ENCODE measurements at places on chromosomes 6 and 20.
A peak's percentile ranks its signal among the peaks of the same experiment; 100 is the strongest.

DNA sequence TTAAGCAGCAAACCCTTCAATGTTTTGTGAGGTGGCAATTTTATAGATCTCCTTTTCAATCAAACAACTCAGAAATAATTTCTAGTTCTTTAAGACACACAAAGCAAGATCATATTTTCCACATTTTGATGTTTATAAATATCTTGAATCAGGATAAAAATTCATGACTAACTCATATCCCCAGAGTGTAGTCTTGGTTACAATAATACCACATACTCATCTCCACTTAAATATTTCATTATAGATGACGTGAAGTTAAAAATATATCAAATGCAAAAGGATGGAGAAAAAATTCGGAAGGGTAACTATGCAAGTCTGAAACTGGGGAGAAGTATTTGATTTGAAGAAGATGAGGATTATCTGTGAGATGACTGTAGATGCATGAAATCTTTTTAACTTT lies 59.8 kb upstream of the HIVEP1 start:
- no peak for DNase-seq

DNA sequence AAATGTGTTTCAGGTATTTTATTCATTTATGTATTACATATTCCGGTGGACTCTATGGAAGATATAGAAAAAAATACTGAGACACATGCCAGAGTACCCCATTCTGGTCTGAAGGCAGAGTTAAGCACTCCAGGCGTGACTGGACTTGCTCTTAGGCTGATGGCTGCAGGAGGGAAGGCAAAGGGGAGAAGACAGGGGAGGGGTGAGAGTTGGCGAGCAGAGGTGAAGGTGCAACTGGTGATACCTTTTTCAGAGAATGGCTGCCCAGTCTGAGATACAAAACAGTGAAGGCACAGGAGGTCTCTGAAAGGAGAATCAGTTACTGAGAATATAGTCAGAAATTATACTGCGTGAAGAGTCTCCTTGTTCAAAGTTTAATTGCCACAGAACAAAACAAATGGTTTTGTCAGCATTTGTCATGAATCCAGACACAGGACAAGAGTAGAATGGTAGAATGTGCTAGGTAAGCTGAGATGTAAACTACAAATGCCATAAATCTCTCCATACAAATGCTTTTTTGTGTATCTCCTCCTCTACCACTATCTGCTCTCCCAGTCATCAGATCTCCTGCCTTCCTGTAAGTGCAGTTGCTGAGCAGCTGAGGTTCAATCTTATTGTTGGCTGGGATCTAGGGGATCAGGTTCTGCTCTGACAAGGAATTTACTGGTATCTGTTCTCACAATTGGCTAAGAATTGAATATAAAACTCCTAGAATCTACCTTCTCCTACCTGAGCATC lies 104.2 kb upstream of the DST start:
- no peak for DNase-seq

- no peak for DNase-seq
These were observed 39.6 kb upstream of the PAX1 start for GRCh38 chr20:21665687-21666446.

DNA sequence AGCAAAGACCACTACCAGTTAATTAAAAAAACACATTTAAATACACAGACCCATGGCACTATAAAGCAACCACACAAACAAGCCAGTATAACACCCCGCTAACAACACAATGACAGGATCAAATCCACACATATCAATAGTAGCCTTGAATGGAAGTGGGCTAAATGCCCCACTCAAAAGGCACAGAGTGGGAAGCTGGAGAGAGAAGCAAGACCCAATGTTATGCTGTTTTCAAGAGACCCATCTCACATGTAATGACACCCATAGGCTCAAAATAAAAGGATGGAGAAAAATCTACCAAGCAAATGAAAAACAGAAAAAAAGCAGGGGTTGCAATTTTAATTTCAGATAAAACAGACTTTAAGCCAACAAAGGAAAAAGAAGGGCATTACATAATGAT lies 125.4 kb upstream of the PTCHD4 start:
- no peak for DNase-seq

DNA sequence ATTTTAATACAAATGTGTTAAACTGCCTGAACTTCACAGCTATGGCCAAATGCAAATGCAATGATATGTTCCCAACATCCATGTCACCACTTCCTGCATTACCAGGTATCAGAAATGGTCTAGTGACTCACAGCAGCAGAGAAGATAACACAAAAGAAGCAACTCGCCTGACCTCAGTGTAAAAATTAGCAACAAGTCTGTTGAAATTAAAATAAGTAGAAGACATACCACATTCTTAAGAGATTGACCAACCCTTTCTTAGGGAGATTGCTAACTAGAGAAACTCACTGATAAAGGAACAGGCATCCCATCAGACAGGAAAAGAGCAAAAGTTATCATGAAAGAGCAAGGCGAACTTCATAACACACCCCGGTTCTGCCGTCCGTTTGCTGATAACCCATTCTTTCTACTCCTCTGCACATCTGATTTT lies 45.1 kb downstream of the RNASET2 start:
- DNase-seq: no peak

GRCh38 chr6:20707870-20708269 lies 173.6 kb downstream of the CDKAL1 start:
- DNase-seq: no peak

- DNase-seq: no peak
These were observed 81.8 kb downstream of the SGK1 start for GRCh38 chr6:134235937-134236751.

GRCh38 chr6:152920016-152920415 lies 62.8 kb downstream of the FBXO5 start:
- DNase-seq: no peak

DNA sequence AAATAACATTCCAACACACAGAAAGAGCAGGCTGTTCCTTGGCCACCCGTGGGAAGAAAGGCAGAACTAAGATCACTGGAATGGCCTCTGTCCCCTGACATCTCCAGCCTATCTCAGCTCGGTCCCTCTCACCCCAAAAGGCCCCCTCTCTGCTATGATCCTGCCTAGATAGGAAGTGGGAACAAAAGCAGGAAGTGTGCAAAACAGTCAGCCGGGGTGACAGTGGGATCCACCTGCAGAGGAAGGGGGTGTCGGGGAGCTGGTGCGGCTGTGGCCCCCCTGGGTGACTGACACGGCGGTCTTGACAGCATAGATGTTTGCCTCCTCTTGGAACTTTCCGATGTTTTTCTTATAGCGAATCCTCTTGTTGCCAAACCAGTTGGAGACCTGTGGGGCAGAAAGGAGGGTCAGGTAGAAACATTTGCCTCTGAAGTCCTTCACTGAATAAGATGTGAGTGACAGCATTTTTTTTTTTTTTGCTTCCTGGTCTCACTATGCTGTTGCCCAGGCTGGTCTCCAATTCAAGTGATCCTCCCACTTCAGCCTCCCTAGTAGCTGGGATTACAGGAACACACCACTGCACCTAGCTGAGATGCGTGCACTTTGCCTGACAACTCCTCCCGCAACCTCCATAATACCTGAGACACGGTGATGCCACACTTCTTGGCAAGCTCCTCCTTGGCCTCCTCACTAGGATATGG lies 2.8 kb downstream of the PBX2 start:
- no peak for DNase-seq

GRCh38 chr6:36641543-36641942 lies 37.0 kb upstream of the CDKN1A start:
- no peak for DNase-seq

GRCh38 chr6:134240665-134241431 lies 77.1 kb downstream of the SGK1 start:
- no peak for DNase-seq

- no peak for DNase-seq
These were observed 106.5 kb downstream of the ATP9A start for GRCh38 chr20:51661609-51662178.

DNA sequence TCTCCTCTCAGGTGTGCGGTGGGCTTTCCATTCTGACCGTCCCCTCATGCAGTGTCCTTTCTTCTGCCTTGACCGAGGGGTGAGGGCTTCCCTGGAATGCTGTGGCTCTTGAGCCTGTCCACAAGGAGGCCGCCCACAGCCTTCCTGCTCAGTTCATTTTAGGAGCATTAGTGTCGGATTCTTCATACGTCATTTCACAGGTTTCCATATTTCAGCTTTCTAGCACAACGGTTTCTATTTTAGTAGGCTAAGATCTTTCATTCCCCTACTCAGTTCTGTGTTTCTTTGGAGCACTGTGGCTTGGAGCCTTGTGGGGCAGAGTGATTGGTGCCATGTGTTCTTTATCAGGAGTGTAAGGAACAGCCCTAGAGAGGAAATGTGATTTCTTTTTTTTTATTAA lies 5.5 kb downstream of the PPP1R3G start:
- DNase-seq: no peak

GRCh38 chr20:3930265-3931206 lies 41.3 kb downstream of the PANK2 start:
- DNase-seq: no peak

DNA sequence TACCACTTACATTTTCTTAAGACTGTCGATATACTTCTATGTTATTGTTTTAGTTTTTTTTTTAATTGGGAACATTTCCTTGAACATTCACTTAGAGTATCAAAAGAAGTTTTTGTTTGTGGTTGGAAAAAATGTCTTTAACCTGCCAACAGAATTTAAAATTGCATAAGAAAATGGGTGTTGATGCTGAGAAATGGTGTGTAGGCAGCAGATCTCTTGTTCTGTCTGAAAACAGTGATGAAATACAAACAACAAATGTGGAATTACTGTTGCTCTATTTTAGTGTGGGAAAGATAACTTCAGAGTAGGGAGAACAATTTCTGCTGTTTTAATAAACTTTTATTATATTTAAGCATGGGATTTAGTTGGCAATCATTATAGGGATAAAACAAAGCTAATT lies 293.5 kb downstream of the CDKAL1 start:
- DNase-seq: no peak

GRCh38 chr6:108106261-108106660 lies 31.7 kb upstream of the OSTM1 start:
- peak; percentile 77 for DNase-seq

DNA sequence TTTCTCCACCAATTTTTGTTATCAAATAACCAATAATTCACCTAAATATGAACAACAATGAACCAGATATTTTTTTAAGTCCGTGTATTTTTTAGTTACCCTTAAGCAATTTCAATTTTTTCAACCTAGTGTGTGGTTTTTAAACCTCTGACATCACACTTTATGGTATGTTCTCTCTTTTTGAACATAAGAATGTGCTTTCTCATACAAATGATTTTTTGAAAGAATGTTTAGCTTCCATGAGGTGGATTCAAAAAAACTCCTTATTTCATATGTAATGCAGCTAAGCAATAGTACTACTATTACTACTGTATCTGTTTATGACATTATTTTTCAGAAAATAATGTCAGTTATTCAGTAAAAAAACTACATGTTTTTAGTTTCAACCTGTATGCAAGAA lies 19.4 kb upstream of the MEI4 start:
- DNase-seq: no peak

DNA sequence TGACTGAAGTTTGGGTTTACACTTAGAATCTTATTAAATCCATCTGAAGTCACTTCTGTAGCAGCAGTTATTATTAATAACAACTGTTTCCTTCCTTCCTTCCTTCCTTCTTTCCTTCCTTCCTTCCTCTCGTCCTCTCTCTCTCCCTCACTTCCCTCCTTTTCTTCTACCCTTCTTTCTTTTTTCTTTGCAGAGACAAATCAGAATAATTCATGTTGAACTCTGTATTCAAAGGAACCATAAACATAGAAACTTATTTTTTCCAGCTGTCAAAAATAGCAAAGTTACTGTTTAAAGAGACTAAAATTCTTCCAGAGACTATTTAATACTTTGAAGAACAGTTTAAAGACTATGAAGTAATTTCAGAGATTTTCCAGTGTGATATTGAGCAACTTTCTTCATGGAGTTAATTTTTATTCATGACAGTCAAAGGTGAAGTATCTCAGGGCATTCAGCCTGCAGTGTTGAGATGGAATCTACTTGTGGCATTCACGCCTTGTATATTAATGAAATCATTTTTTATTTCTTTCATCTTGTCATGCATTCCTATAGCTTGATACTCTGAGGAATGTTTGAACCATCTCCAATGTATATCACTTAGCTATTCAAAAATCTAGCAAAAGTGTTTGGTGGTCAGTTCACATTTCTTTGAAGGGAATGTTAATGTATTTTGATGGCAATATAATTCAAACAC lies 109.7 kb downstream of the BCAS1 start:
- DNase-seq: no peak

DNA sequence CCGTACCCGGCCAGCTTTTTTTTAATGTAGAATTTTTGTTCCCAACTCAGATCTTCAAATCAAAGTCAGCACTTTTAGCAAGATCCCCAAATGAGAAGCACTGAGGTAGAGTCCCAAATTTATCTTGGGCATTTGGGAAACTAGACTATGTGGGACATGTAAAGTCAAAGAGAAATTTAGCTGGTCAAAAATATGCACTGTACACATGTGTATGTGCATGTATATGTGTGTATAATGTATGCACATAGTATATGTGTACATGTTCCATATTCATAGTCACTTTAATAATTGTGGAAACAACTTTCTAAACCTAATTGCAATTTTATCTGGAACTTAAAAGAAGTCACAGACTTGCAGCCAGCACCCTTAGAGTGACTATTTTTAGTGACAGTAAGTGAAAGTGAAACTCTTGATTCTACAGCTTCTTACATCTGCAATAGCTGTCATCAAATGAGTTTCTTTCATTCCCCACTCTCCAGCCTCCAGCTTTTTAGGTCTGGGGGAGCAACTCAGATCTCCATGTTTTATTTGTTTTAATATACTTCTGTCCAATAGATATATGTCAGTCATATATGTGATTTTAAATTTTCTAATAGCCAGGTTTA lies 53.6 kb downstream of the CDC40 start:
- no peak for DNase-seq
